Stimulated activated naive CD8-positive, alpha-beta T cell treated with anti-CD3 and anti-CD28 coated beads, Interleukin-15, amount 100 ng/mL, for 72 hours (primary cell): ENCODE measurements at places on chromosomes 11 and 22.

GRCh38 chr11:130145311-130145812 lies 14.2 kb upstream of the ST14 start:
- DNase-seq = no peak

GRCh38 chr11:7606496-7606895 lies 66.8 kb downstream of the CYB5R2 start:
- DNase-seq = no peak

DNA sequence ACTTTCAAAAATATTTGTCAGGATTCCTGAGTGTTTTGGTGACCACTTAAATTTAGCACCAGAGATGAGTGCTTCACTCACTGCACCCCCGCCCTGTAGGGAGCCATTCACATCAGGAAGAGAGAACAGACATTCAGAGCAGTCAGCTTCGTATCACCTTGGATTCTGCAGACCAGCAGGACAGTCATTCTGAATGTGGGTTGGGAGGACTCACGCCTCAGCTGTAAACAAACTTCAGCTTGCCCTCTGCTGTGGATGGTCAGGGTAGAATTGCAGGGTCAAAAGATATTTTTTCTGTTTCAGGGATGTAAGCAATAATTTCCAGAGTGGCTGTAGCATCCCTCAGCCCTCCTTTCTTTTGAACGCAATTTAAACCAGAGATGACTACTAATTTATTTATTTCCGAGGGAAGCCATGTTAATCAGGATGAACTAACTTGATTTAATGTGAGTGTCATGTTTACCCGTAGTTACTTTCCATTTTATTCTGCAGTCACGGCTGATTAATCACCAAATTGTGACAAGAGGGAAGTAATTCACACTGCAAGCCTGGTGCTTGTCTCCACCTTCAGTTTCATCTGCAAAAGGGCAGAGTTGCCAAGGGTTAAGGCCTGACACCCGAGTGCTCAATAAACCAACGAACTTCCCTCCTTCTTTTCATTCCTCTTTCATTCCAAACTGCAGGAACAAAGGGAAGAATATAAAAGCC lies 174.2 kb upstream of the DDI1 start:
- no peak for DNase-seq

DNA sequence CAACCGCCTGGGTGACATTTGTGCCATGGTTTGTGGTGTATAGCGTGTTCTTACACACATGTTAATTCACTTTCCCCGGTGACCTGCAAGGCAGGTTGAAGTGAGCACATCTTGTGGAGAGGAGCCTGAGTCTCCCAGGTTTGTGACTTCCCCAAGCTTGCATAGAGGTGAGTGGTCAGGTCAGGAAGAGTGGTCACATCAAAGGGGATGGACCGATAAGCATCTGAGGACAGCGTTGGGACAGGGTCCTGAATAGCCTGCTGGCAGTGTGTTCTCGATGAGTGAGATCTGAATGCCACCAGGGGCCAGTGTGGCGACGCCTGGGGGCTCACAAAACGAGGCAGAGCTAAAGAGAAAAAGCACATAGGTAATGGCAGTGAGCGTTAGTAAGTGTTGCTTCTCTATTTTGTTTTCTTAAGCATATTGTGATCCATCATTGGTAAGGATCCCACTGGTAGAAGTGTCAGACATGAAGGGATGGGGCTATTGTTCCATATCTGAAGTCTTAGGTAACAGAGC lies 154.6 kb downstream of the GRIK4 start:
- no peak for DNase-seq

GRCh38 chr11:131886201-131886600 lies 515.8 kb downstream of the NTM start:
- no peak for DNase-seq

DNA sequence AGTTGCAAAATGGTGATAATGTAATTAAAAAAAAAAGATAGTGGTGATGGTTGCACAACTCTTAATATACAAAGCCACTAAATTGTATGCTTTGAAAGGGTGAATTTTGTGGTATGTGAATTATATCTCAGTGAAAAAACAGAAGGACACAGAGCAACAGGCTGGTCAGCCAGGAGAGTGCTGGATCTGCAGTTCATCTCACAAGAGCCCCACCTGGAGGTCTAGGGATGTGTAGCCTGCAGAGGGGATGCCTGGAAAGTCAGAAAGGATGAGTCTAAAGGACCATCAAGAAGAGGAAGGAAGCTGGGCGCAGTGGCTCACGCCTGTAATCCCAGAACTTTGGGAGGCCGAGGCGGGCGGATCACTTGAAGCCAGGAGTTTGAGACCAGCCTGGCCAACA lies 9.0 kb downstream of the POLR3H start:
- DNase-seq = no peak

DNA sequence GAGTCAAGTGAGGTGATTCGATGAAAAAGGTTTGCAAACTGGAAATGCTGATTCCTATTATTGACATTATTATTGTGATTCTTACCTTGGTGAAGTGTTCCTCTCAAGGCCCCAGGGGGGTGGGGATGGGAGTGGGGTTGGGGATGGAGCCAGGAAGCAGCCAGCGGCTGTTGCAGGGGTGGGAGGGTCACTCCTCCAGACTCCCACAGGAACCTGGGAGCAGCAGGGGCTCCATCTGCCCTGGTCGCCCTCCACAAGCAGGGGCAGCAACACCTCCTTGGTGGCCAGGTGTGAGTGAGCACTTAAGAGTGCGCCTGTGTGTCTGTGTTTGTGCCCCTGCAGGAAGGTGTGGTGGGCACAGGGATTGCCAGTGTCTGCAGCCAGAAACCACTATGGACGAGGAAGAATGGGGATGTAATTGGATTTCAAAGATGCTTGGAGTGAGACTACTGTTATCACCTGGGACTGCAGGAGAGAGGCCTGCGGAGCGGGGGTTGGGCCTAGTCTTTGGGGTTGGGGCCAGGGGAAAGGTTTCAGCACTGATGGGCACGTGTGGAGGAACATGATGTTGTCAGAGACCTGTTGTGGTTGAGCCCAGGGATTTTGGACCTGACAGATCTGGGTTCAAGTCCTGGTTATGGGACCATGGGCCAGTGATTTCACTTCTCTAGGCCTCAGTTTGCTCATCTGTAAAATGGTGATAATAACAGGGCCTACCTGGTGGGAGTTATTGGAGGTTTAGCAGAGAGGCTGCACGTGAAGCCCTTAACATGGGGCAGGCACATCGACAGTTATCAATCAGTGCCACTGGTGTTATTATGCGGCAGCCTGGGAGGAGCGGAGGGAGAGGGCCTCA lies 3.6 kb upstream of the TP53I11 start:
- no peak for DNase-seq

DNA sequence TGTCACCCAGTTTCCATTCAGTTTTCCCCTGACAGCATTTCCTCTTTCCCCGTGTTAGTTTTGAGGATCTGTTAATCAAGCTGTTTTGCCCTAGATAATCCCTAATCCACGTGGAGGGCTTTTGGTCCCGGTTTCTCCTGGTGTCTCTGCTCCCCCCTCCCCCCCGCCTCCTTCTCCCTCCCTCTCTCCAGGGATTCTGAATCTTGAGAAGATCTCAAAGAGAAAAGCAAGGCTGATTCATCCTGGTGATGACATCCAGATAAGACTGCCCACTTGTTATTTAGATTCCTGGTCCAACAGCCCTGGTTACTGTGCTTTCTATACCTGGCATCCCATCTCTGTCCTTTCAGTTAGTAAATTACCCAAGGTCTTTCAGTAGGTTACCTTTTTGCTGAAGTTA lies 59.4 kb downstream of the KCNA4 start:
- DNase-seq = no peak

- DNase-seq = no peak
Observed at GRCh38 chr11:91527380-91528030, 697.1 kb upstream of the FAT3 start.

GRCh38 chr11:33445761-33446161 lies 188.6 kb downstream of the HIPK3 start:
- no peak for DNase-seq

DNA sequence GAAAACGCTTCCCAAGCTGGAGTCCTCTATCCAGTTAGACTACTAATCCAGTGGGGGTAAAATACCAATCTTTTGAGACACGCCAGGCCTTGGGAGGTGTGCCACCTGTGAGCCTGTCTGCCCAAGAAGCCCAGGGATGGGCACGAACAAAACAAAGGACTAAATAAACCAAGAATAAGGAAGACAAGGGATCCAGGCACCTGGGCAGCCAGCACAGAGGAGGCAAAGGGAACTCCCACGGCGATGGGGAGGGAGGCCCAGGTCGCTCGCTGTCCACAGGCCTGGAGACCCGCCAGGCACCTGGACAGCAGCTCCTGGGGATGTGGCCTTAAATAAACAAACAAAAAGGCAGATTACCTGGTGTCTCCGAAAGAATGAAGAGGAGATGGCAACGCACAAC lies 31.4 kb downstream of the LRFN4 start:
- DNase-seq = no peak

DNA sequence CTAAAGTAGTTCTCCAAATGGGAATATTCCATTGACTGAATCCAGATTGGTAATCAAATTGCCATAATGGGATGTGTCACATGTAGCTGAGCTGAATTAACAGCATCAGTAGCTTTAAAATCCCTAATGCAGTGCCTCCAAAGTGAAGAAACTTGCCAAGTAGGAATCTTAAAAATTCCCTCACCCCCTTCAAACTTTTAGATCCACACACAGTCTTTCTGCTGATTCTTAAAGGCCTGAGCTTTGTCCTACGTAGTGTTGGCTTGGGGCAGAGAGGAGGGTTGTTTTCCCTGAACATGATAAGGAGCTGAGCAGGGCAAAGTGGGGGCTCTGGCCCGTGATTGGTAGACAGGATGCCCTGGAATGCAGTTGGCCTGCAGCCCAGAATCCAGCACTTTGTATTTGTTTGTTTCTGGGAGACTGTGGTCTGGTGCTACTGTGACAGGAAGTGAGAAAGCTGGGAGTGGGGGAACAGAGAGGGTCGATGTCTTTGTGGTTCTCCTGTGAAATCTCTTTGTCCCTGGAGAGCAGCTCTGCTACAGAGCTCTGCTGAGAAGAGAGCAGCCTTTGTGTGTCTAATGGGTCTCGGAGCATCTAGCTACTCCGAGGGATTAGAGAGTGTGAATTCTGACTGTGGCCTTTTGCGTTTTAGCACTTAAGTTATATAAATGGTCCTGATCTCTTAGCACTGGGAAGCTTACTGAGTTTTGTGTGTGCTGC lies 16.9 kb downstream of the CTNND1 start:
- DNase-seq = no peak

GRCh38 chr11:93997741-93998140 lies 23.4 kb upstream of the HEPHL1 start:
- no peak for DNase-seq

DNA sequence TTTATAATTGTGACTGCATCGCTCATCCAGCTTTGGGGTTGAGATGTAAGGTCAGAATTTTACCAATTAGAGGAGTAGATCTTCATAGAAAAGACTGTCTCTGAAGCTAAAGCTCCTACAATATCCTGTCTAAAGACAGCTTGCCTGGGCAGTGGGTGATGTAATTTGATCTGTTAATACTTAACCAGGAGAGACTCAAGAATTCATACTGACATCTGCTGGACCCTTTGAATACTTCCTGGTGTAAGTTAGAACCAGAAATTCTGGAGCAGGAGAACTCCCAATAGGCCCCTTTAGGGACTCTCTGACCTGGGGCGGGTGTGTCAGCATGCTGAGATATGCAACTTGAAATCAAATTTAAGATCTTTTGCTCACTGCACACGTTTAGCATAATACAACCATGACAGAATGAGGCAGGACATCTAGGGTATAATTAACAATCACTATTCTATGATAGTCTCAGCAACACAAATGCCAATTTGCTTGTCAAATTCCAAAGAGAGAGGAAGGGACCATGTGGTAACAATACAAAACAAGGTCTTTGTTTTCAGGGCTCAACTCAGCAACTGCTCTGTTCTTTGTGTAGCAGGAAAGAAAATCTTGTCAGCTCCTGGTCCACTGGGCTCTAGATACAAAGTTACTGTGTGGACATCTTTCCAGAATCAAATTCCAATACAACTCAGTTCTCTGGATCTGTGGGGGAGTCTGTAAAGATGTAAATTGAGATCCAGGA lies 143.9 kb downstream of the INSC start:
- DNase-seq = no peak

DNA sequence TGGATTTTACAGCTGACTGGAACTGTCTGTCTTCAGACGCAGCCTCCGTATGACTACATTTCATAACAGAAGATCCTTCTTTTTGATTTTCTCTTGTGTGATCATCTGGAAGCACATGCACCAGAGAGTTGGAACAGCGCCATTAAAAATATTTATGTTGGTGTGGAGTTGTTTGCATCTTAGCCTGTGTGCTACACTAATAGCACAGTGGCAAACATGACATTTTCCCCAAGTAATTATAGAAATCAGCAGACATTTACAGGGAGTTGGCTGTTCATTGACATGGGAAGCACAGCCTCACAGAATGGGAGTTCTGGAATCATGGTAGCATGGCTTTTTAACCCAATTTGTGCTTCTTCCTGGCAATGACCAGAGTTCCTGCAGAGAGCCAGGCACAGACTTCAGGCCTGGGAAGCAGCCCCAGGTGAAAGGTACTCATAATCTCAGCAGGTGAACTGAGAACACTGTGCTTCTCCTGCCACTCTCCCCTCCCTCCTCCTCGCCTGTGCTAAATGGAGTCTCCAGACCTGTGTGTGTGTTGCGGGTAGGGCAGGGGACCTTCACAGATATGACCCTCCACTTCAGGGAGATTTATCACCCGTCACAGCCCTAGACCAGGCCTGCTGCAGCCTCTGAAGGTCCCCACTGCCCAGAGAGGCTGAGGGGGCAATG lies 82.8 kb upstream of the PLET1 start:
- DNase-seq = no peak

DNA sequence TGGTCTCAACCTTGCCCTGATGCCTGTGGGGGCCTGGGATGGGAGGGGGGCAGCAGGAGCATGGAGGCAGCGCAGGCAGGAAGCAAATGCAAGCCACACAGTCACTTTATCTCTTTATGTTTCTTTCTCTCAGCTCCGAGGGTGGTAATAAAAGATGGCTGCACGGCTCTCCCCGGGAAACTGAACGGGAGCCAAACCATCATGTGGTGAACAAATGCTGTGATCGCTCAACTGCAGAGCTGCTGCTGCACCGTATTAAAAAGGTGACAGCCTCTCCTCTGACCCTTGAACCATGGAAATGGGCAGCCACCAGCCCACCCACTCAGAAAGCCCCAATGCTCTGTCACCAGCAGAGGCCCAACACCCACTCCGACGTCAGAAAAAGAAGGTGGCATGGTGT lies 110.0 kb downstream of the TIMP3 start:
- no peak for DNase-seq

DNA sequence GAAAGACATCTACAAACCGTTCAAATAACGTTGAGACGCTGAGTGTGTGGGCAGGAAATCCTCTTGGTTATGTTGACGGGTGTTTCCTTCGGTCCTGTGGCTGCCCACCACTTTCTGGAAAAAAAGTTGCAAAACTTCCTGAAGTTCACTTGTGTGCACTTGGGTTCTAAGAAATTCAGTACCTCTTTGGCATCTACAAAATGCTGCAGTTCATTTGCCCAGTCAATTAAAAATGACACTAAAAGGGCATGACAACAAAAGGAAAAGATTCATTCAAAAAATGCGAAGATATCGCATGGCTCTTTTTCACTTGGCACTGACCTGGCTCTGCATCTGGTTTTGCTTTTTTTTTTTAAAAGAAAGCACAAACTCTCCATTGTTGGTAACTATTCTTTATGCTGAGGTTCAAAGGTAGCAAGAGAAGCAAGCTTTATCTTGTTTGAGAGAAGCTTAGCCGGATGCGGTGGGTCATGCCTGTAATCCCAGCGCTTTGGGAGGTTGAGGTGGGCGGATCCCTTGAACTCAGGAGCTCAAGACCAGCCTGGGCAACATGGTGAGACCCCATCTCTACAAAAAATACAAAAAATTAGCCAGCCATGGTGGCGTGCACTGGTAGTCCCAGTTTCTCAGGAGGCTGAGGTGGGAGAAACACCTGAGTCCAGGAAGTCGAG lies 10.6 kb upstream of the XBP1 start:
- DNase-seq = peak; percentile 50
